ENCODE measurements at places on chromosomes 2 and 18. TPM values are rescaled to one million over a fixed set of nuclear protein-coding genes. Genes with fewer than 3 reads are reported as not detected.

DNA sequence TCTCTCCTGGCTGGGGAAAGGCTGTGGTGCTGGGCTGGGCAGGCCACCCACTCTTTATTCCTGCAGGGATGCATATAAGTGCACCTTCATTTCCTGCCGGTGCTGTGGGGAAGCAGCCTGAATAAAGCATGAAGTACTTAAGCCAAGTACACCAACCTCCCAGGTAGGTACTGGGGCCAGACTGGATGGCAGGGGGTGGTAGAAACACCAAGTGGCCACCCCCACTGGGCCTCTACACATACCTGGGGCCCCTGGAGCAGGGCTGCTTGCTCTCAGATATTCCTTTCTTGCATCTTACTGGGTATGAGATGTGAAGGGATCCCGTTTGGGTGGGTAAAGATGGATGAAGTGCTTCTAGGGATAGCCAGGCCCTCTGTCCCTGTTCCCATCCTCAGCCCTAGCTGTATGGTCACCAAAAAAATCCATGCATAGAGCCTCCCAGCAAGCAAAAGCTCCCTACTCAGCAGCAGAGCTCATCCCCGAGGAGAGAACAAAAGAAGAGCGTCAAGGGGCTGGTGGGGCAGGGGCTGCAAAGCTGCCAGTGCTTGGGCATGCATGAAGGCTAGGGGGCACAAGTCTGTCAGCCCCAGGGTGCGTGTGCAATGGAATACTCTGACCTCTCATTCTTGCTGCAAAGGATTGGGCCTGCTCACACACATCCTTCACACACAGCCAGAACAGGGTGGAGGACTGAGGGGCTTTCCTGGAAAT is 22.0 kb downstream of the CCT7 start:
- DNase-seq = no peak

DNA sequence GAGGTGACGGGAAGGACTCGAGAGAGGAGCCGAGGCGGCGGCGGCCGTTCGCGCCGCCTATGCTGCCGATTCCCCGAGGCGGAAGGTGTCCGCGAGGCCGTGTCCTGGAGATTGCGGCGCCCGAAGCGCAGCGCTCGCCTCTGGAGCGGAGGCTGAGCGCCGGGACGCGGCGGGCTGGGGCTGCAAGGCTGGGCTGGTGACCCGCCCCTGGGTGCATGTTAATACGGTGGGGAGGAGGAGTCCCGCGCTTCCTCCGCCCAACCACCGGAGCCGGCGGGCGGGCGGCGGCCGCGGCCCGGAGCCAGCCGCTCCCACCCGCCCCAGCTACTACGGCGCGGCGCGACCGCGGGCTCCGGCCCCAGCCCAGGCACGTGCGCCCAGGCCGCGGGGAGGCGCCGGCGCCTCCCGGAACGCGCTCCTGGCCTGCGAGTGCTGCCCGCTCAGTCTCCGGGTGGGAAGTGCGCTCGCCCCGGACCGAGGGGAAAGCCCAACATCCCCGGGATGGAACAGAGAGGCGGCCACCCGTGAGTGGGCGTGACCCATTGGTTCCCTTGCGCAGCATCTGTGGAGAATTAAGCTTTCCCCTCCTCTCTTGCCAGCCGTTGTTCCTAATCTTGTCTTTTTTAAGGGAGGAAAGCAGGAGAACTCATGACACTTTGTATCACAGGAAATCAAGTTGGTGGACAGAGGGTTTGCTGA is at the start of gene DLGAP1:
Gene DLGAP1, minus strand, starts transcription at position 195 of the 699 bp plus-strand sequence.
- peak; percentile 38 for DNase-seq

DNA sequence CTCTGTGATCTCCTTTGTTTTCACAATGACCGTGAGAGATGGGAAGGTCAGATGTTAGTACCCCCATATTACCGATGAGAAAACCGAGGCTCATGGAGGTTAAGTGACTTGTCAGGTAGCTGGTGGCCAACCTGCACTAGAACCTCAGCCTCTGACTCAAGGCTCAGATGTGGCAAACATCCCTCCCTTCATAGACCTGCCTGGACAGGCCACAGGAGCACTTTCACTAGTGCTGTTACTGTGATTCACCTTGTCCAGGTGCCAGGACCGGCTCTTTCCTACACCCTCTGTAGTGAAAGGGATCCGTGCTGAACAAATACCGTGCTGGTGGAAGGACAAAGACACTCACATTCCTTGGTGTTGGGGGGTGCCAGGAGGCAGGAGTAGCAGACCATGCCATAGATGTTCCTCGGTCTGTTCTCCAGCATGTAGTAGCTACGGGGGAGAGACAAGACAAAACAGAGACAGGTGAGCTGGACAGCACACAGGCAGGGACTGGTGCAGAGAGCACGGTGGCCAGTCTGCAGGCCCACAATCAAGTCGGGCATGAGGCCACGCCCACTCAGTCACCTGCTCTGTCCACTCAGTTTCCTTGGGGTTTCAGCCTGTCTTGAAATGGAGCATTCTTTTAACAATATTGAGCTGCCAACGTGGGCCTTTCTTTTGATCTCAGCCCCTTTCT is 65.9 kb downstream of the EDAR start:
- DNase-seq = no peak

- no peak for DNase-seq
These were observed 1.5 kb downstream of the GALR1 start for GRCh38 chr18:77250926-77251729.

GRCh38 chr2:64982311-64982857 is 6.8 kb upstream of the SLC1A4 start:
- no peak for DNase-seq

DNA sequence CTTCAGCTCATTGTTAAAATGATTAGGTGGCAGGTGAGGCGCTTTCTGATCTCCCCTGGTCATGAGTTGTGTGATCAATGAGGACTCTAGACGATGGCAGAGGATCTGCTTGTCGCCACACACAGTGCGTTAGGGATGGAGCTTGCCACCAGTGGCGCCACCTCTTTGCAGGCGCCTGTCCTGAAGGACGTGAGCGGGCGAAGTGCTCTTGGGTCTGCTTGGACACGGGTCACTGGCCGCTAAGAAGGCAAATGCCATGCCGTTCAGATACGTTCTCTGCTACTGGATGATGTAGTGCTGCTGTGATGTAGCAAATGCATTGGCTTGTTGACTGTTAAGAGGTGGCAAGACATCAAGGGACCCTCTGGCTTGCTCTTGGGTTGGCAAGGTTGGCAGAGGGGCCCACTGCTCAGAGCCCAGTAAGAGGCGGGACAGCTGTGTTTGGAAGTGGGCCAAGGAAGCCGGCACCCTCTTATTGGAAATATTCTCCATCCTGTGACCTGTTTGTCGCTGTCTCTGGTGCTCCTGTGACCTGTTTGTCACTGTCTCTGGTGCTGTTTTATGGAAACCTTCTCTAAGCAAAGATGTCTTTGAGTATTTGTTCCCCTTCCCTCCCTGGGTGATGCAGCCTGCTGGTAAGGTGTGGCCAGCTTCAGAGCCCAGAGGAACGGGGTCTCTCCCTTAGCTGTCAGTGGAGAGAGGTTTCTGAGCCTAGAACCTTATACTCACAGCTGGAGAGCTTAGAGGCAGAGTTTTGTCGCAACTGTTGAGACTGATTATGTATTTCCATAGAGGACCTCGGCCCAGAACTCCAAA is 14.6 kb downstream of the LDLRAD4 start:
- no peak for DNase-seq

GRCh38 chr2:134361648-134362047 is 107.8 kb downstream of the MGAT5 start:
- DNase-seq = no peak

- DNase-seq = no peak
These were observed 3.0 kb downstream of the PIEZO2 start for GRCh38 chr18:11146238-11146946.

- DNase-seq = peak; percentile 33
These were observed 75.6 kb upstream of the MGAT5 start for GRCh38 chr2:134178138-134178877.

DNA sequence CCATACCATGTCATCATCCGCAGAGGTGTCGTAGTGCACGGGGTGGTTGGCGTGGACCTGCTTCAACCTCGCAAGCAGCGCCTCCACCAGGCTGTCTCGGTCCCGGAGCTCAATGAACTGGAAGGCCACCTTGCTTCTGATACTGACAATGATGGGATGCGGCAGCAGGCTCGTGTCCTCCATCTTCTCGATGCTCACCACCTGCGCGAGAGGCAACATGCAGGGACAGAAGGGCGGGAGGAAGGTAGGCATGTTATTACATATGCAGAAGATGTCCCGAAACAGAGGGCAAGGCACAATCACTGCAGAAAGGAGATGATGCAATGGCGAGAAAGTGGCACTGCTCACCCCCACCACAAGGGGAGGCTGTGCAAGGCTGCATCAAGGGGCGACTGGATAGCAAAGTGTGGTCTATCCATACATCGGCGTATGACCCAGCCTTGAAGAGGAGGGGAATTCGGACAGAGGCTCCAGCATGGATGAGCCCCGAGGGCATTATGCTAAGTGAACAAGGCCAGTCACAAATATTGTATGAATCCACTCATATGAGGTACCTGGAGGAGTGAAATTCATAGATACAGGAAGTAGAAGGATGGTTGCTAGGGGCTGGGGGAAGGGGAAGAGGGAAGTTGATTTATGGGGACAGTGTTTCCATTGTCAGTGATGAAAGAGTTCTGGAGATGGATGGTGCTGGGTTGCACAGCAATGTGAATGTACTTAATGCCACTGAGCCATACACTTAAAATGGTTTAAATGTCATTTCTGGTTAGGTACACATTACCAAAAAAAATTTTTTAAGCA is 36.6 kb downstream of the RPL31 start:
- DNase-seq = peak; percentile 59

GRCh38 chr2:40087434-40087833 is 308.4 kb upstream of the THUMPD2 start:
- DNase-seq = no peak

- DNase-seq = no peak
These were observed 136.5 kb upstream of the ETAA1 start for GRCh38 chr2:67260343-67261277.

DNA sequence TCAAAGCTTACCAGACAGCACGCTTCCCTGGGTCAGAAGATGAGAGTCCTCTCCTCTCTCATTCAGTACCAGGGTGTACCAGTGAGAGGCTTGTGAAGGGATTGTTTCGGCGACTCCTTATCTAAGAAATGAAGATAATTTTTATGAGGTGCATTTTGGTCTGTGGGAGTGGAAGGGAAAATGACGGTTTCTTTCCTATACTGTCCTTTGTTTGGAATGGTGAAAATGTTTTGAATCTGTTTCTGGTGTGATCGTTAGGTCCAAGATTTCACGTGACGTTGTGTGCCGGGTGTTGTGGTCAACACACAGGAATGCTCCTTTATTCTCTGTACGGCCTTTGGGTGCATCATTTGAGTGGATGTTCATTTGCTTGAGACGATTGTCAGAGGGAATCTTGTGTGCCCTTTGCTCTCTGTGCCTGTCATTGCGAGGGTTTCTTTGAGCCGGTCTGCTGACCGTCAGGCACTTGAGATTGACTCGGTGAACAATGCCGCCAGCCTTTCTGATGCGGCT is 183.5 kb downstream of the AGAP1 start:
- no peak for DNase-seq

- DNase-seq = no peak
These were observed 628 bp upstream of the PTPN2 start for GRCh38 chr18:12884406-12885323.

- no peak for DNase-seq
These were observed 248.0 kb downstream of the TMEM182 start for GRCh38 chr2:103009871-103010270.

GRCh38 chr2:20609349-20609994 is 41.4 kb downstream of the HS1BP3 start:
- peak; percentile 63 for DNase-seq

DNA sequence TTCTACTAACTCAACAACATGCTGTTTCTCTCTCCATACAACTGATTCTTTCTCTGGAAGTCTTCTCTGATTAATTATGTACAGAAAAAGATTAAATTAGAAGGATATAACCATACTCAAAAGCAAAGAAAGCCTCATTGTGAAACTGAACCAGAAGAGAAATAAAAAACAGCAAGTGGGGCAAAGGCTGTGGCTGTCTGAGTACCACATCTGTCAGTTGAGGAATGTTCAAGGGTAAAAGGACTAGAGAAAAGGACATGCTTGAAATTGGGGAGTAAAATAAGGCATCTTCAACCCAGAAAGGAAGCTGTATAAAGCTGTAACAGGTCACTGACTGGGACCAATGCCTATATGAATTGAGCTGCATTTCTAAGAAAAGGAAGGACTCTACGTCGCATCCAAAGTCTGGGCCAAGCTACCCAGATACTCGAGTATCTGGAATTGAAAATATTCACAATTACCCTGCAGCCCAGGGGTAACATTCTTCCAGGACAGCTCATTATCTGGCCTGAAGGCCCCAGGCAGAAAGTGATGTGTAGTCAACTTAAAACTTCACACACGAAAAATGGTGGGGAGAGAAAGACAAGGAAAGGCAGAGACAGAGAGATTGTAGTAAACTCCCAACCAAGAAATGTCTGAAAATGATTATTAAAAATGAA is 356.0 kb upstream of the GALNT5 start:
- no peak for DNase-seq

DNA sequence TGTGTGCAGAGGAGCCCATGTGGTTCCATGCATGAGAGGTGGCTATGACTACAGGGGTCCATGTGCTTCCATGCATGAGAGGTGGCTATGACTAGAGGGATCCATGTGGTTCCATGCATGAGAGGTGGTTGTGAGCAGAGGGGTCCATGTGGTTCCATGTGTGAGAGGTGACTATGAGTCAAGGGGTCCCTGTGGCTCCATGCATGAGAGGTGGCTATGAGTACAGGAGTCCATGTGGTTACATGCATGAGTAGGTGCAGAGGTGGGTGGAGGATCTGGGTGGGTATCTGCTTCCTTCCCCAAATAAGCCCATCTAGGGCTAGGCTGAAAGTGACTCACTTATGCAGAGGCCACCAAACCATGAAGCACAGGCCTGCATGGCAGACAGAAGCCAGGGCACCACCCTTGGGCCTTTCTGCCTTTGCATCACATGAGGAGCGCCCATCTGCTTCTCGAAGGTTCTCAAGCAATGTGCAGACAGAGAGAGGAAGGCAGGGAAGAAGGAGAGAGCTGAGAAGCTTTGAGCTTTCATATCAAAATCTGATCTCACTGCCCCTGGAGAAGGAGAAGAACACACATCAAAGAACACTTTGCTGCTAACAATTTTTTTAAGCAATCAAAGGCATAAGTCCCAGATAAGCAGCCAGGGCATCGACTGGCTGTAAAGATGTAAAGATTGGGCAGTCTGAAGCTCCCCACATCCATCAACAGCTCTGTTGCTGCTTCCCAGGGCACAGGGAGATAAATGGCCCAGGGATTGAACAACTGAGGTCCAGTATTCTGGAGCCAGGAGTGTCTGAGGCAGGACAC is 137.6 kb downstream of the TNS1 start:
- DNase-seq = no peak

The UGT1A8 gene
- not detected for total RNA-seq

The RUFY4 gene
- not detected for total RNA-seq

The CCDC68 gene
- 2.1 TPM for total RNA-seq

The SMC6 gene
- 30.0 TPM for total RNA-seq

The LIMS4 gene
- 40.1 TPM for total RNA-seq

The POTEJ gene
- total RNA-seq = 0.47 TPM

The FOXD4L1 gene
- total RNA-seq = 0.17 TPM

The COLEC12 gene
- 45.1 TPM for total RNA-seq

The BCL11A gene
- under 0.01 TPM for total RNA-seq

The TTR gene
- total RNA-seq = not detected

The SNTG2 gene
- 0.17 TPM for total RNA-seq

Measured in dermis blood vessel endothelial cell (primary cell).